ENCODE measurements at places on chromosomes 2 and 18.
A peak's percentile ranks its signal among the peaks of the same experiment; 100 is the strongest.

GRCh38 chr2:177917169-177917568 is 155.4 kb downstream of the PDE11A start:
- DNase-seq = no peak

DNA sequence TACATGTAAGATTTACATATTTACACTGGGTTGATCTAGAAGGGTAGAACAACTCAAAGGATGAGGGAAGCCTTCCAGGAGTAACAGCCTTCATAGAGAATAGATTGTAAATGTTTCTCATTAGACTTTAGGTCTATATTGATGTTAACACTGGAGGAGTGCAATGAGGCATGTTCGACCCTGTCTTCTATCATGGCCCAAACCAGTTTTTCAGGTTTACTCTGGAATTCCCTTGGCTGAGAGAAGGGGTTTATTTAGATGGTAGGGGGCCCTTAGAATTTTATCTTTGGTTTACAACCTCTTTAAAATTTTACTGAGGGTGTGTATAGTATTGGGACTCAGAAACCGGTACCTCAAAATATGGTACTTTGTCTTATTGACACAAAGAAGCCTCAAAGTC is 634.9 kb upstream of the PIK3C3 start:
- no peak for DNase-seq

- no peak for DNase-seq
These were observed 600.5 kb upstream of the SYT4 start for GRCh38 chr18:43877616-43878321.

DNA sequence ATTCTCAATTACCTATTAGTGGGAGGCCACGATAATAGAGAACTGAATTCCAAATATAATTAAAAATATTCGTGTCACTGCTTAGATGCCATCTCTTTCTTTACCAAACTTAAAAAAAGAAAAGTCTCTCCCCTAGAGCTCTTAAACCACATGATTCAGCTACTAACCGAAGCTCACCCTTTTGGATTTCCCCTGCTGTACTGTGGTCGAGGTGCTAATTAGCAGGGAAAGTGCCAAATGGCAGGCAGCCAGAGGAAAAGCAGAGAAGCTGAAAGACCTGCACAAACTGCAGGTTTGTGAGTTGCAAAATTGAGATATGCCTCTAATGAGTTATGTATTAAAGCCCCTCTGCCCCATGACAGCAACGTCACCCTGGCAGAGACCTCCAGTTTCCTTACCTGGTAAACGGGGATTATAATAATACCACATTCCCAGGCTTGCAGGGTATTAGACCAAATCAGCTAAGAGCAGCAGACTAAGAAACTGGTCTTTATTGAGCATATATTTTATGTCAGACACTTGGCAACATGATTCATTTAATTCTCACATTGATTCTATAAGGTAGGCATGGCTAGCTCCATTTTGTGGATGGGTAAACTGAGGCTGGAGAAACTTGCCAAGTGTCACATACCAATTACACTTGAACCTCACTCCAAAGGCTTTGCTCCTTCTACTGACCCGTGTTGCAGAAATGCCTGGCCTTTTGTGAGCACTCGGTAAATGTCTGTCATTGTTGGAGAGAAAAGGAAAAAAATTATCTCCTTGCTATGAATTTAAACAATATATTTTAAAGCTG is 259.7 kb downstream of the LPIN1 start:
- peak; percentile 77 for DNase-seq

DNA sequence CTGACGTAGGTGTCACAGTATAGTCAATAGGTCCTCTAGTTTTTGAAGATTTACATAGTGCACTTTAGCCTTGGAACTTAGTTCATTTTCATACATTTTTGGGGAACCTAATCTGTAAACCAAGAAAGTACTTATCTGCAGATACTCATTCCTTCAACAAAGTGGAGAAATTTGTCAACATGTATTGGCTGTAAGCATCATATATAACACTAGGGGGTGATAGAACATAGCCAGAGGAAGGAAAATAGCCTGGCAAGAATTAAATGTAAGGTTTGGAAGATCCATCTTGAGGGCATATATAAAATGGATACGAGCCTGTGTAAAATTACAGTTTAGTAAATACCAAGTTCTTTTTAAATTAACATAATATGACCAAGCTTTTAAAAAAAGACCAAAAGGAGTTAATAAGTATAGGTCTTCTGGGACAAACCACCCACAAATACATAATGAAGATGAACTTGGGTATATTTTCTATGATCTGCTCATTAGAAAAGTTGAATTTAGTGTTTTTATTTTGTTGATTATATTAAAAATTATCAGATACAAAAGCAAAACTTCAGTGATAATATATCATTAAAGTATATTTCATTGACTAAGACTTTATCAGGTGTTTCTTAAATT is 18.2 kb downstream of the RPL37A start:
- peak; percentile 11 for DNase-seq

DNA sequence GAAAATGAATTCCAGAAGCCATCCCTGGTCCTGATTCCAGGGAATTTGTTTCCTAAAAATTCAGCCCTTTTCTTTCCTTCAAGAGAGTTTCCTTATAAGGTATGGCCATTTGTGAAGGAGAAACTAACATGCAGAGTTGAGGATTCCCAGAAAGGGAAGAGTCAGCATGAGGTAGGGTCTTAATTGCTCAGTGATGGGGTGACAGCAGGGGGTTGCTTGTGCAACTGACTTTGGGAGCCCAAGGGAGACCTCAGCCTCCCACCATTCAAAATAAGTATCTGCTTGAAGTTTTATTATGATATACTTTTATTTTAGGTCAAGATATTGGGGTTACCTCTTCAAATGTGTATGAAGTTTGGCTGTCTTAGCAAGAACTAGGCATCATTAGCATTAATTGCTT is 74.9 kb upstream of the CELF4 start:
- no peak for DNase-seq

DNA sequence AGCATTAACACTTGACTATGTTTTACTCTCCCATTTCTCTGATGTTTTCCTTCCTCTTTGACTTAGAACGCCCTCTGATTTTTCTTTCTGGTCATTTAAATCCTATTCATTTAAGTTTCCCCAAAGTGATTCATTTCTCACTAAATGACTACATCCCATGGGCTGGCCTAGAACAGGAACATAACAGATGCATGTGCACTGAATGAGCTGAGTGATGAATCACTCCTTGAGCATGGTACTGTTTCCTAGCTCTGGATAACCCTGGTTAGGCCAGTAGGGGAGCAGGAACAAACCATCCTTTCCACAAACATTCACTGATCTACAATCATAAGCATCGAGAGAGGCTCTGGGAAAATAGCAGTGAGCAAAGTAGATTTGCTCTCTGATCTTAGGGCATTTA is 221.9 kb upstream of the SETBP1 start:
- no peak for DNase-seq

GRCh38 chr18:1559563-1559962 is 654.9 kb downstream of the ADCYAP1 start:
- peak; percentile 74 for DNase-seq

DNA sequence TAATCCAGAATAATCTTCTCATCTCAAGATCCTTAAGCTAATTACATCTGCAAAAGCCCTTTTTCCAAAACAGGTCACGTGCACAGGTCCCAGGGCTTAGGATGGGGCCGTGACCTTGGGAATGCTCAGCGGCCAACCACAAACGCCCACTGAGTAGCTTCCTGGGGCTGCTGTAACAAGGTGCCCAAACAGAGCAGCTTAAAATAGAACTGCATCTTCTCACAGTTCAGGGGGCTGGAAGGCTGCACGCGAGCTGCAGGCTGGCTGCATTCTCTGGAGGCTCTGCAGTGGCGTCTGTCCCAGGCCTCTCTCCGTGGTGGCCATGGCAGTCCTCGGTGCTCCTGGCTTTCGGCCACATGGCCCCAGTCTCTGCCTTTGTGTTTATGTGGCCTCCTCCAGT is 31.9 kb downstream of the ADI1 start:
- DNase-seq = no peak

DNA sequence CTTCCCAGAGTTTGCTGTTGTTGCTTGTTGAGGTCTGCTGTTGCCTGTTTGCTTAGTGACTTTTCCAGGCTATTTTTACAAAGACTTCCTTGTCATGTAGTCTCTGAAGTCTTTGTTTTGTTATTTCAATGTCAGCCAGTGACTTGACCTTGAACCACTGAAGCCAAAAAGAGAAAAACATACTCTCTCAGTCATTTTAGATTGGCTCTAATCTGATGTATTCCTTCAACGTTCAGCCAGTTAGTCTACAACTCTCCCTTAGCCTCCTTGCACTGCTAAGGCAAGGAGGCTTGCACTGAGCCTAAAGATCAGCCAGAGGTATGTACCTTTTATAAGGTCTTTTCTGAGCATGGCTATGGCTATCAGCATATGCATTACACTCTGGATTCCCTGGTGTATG is 27.9 kb downstream of the KIAA1328 start:
- no peak for DNase-seq

DNA sequence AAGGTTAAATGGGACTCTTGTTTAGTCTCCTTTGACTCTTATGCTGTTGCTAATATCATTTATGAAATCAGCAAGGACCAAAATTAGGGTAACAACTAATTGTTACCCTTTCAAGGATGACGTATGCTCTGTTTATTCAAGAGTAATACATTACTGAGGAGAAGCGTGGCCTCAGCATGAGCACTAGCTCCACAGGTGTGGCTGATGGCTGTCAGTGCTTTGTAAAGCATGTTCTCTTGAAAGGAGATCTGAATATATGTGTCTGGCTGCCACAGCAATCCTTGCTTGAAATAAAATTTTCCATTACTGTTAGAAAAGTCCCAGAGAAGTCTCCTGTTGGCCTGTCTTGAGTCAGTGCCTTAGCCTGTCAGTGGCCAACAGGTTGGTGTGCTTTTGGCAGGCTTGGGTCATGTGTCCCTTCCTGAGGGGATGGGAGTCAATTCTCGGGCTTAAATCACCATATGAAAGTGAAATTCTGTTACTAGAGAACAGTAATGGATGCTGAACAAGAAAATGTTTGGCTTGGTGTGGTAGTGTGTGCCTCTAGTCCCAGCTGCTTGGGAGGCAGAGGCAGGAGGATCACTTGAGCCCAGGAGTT is 32.7 kb downstream of the ABI2 start:
- no peak for DNase-seq

GRCh38 chr2:108560895-108561530 is 26.7 kb downstream of the LIMS1 start:
- DNase-seq = no peak

- DNase-seq = no peak
These were observed 196.9 kb downstream of the MREG start for GRCh38 chr2:215816424-215816823.

DNA sequence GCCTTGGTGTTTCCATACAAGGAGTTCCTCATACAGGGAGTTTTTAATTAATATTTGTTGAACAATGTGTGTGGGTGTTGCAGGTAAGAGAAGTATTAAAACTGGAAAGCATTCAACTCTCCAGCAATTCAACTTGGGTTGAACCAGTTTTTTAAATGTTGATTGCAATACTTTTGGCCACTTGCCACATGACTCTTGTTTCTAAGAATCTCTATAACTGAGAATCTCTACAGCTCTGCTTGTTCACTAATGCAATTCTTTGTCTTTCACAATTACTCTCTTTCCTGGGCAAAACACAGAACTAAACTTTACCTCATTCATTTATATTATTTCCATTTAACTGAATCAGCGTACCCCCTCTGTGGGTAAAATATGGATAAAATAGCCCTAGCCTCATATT is 429.4 kb downstream of the ARHGAP15 start:
- DNase-seq = no peak

DNA sequence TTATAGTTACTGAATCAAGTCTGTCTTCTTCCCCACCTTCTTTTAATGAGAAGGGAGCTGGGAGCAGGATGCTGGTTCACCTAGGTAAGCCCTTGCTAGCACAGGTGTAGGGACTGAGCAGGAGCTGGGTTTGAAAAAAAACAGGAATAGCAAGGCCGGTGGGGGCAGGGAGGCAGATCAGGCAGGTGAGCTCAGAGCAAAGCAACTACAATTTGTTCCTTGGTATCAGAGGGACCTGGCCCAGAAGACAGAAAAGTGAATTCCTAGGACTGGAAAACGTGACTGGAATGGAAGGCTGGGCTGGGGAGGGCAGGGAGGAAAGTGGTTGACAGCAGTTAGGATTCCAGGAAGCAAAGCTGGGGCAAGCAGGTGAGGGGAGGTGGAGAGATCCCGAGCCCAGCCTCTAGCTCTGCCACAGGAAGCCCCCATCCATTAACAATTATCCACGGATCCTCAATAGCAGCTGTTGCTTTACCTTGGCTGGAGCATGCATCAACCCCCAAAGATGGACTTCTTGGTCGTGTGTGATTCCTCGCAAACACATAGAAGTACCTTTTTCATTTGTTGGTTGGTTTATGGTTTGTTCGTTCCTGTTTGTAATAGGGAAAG is 118.4 kb downstream of the LNPK start:
- DNase-seq = no peak

DNA sequence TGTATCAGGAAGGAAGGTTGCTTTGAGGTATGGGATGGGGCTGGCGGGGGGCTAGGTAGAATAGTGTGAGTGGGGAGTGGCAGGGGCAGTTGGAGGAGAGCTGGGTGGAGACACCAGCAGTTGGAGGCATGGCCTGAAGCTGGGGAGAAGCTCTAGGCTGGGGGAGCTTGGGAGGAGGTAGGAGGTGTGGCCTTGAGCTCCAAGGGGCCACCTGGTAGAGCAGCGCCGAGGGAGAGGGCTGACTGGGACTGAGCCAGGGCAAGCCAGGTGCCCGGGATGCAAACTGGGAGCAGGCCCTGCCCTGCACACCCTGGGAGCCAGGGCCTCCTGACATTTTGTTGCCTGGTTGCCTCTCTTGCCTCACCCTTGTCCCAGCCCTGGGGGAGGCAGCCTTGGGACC is 33.1 kb upstream of the PDIA6 start:
- DNase-seq = no peak

DNA sequence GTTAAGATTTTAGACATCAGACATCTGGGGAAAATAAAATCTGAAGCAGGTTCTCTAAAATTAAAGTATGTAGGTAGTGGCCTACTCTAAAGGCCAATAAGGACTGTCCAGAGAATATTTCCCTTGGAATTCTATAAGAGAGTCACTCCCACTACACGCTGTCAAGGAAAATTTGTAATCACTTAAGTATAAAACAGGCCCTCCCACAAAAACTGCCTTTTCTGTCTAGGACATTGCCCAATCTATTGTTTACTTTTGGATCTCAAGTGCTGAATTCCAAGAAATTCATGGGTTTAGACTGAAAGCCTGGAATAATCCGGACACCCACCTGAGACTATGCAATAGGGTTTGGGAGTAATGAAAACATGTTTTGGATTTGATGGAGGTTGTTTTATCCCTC is 1.7 kb upstream of the SRBD1 start:
- DNase-seq = no peak

- no peak for DNase-seq
These were observed 10.6 kb upstream of the PAX3 start for GRCh38 chr2:222309361-222309760.

DNA sequence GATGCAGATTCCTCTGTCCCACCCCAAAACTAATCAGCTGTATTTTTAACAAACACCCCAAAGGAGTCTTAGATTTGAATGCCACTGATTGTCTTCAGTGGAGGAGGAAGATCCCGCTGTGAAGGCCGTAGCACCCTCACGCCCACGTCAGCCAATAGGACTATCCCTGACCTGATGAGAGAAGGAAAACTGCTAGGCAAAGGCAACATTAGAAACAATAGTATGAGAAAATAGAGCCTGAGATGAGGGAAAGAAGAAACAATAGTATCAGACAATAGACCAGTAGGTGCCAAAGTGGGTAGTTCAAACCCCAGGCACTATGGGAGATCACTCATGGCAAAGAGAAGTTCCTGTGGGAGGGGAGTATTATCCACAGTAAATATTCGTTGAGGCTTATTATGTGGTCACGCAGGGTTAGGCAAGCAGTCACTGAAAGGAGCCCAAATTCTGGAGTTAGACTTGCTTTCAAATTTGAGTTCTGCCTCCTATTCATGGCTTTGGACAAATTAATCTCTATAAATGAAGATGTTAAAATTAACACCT is 2.8 kb downstream of the PCBP1 start:
- DNase-seq = no peak
